ENCODE measurements at places on chromosomes 7 and 10.

- DNase-seq: no peak
Measured at GRCh38 chr7:7219216-7219615, 36.9 kb downstream of the C1GALT1 start.

GRCh38 chr7:47672977-47673381, 91.1 kb upstream of the TNS3 start:
- DNase-seq: no peak

GRCh38 chr7:104967595-104967994, 46.4 kb upstream of the KMT2E start:
- DNase-seq: no peak

GRCh38 chr7:47512481-47513176, 69.3 kb downstream of the TNS3 start:
- no peak for DNase-seq

- DNase-seq: no peak
Measured at GRCh38 chr10:10830293-10830986, 187.2 kb upstream of the CELF2 start.

GRCh38 chr7:44977304-44977958, 1.4 kb downstream of the MYO1G start:
- no peak for DNase-seq

DNA sequence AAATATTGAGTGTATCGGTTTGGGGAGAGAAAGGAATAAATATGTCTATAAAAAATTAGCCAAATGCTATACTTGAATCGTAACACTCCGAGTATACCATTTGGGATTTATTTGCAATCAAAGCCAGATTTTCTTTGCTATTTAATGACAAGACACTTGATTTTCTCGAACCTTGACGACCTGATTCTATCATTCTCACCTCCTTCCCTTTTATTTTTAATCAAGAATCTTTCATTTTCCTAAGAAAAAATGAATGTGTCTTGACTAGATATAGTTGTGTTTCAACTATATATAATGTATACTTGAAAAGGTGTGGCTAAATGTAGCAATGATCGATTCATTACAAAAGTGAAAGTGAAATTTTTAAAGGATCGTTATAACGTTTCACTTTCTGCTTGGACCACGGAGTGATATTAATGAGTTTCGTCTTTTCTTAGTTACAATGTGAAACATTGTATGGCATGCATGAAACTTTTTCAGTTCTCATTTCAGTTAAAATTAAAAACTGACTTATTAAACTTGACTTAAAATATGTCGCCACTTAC, 562 bp downstream of the NUB1 start:
- DNase-seq: no peak

GRCh38 chr7:155164316-155164715, 94.2 kb downstream of the HTR5A start:
- no peak for DNase-seq

- DNase-seq: no peak
Measured at GRCh38 chr7:100209493-100209892, 10.3 kb upstream of the PVRIG start.

GRCh38 chr7:43362652-43363034, 220.3 kb upstream of the STK17A start:
- no peak for DNase-seq

- DNase-seq: no peak
Measured at GRCh38 chr10:119416855-119417254, 125.7 kb downstream of the RGS10 start.

DNA sequence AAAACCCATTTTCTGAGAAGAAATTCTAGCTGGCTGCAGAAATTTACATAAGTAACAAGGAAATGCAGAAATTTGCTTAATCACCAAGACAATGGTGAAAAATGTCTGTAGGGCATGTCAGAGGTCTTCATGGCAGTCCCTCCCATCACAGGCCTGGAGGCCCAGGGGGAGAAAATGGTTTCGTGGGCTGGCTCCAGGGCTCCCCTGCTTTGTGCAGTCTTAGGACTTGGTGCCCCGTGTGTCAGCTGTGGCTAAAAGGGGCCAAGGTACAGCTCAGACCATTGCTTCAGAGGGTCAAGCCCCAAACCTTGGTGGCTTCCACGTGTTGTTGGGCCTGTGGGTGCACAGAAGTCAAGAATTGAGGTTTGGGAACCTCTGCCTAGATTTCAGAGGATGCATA, 215.9 kb downstream of the GPR158 start:
- DNase-seq: no peak

DNA sequence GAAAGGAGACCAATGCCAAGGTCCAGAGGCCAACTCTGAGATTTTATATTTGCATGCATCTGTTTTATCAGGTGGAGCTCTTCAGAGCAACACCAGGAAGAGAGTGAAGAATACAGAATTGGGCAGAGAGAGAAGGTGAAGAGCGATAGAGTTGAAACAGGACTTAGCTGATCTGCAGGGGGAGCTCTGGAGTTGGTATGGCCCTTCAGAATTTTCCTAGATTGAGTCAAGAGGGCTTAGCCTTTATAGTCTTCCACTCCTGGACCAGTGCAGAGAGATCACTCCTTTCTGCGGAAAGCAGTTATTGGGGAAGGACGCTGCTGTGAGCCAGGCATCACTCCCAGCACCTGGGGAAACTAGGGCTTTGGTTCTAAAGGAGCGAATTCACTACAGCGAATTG, 105.0 kb upstream of the DGKB start:
- DNase-seq: no peak

GRCh38 chr7:33882040-33882837, 23.1 kb upstream of the BMPER start:
- no peak for DNase-seq

DNA sequence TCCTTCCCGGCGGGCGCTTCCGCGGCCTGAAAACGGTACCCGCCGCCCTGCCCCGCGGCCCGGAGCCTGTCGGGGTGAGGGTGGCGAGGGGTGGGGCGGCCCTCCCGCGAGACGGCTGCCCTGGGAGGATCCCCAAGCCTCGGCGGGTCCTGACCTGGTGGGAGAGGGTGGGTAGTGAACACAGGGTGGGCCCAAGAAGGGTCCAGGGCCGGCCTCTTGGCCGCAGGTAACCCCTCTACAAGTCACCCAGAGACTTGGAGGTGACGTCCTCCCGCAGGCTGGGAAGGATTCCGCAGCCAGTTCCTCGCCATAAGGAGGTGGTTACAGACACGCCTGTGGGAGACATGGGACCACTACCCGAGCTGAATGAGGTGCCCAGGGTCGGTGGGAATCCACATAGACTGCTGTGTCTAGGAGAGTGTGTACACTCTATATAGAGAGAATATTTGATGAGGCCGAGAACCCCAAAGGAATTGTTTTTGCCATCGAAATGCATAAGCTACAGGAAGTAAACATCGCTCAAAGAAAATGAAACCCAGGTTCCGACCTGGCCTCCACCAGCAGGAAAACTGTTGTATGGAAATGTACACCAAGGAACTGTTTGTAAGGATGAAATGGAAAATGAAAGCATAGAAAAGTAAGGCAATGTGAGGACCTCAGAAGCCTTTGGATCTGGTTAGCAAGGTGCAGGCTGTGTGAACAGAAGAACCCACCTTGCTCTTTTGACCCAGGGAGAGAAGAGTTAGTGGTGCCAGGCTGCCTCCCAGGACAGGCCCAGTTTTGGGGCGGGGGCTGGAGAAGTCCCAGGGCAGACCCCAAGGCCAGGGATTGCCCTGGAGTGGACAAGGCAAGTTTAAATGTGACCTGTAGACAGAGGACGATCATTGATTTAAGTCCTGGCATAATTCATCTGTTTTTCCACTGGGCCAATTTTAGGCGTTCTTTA, 659 bp downstream of the OPTN start:
- no peak for DNase-seq

DNA sequence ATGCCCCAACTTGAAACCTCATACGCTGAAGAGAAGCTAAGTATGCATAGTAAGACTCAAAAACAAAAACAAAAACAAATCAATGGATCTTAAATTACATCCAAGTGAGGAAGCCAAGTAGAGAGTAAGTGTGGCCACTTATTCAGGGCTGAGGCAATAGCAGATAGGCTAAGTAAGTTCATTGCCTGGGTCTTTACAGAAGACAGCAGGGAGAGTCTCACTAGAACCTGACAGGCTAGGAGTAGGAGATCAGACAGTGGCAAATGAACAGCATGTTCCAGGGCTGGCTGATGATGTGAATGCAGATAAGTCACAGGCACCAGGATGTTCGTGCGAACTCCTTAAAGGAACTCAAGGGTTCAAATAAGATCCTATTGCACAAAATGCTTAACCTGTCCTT, 568.6 kb downstream of the KCNMA1 start:
- no peak for DNase-seq

GRCh38 chr7:41436139-41436538, 266.8 kb downstream of the INHBA start:
- DNase-seq: no peak

Data from NCI-H2107 (cell line).